DMS79 treated with DMSO at 0.1 percent for 48 hours (cell line): ENCODE measurements at places on chromosomes 11 and 22.

DNA sequence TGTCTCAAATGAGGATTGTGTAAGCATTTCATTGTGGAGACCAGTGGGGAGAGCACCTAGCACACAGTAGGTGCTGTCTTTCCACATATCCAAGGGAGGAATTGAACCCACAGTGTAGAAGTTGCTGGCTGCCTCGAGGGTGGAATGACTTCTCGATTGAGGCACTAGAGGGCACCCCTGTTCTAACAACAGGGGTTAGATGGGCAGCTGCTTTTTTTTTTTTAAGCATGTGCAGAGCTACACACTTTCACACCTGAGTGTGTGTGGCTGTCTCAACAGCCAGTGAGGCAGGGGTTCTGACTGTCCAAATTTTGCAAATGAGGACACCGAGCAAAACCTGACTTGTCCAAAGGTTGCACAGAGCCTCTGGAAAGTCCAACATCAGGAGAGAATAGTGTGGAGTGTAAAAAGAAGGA lies 118.2 kb upstream of the CRYBB3 start:
- DNase-seq: peak; percentile 2

GRCh38 chr11:35031867-35032266 lies 107.1 kb upstream of the CD44 start:
- DNase-seq: no peak

- DNase-seq: no peak
Measured at GRCh38 chr22:50723991-50724390, 14.0 kb upstream of the ACR start.

- no peak for DNase-seq
Measured at GRCh38 chr11:90476442-90477007, 253.7 kb upstream of the CHORDC1 start.

DNA sequence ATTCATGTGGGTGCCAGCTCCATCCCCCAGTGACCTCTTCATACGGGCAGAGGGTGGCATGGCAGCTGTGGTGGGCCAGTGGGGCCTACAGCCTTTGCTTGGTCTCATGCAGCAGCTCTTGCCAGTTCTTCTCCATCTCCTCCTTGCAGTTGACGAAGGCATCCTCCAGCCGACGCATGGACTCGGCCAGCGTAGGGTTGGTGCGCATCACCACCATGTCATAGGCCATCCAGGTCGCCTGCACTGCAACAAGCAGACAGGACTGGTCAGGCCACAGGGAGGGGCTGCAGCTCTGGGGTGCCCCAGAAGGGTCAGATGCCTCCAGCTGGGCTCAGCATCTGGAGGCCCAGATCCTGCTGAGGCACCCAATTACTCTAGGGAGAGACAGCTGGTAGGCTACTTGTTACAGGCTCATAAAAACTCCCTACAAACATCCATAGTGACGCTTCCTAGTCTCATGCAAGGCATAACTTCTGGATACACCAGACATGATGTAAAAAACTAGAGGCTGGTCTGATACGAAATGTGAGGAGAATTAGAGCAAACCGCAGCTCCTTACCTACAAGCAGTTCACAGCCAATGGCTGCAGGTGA lies 5.6 kb downstream of the KLHDC7B start:
- no peak for DNase-seq

- DNase-seq: no peak
Measured at GRCh38 chr11:107243929-107244328, 213.7 kb downstream of the CWF19L2 start.

DNA sequence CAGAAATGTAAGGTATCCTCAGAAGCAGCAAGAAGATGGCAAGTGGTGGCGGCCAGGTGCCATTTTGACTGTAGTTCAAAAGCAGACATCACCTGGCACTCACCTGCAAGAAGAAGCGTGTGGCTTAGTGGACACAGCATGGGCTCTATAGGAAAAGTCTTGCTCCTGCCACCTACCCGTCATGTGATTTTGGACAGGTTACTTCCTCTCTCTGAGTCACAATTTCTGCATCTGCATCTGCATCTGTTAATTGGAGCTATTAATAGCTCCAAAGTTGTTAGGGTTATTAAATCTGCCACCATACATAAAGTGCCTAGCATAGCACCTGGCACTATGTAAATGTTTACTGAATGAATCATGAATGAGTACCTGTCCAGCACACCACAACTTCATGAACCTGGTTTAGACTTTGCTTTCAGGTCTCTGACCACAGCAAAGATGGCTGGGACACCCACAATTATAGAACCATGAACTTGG lies 16.8 kb downstream of the RAB30 start:
- DNase-seq: peak; percentile 15

DNA sequence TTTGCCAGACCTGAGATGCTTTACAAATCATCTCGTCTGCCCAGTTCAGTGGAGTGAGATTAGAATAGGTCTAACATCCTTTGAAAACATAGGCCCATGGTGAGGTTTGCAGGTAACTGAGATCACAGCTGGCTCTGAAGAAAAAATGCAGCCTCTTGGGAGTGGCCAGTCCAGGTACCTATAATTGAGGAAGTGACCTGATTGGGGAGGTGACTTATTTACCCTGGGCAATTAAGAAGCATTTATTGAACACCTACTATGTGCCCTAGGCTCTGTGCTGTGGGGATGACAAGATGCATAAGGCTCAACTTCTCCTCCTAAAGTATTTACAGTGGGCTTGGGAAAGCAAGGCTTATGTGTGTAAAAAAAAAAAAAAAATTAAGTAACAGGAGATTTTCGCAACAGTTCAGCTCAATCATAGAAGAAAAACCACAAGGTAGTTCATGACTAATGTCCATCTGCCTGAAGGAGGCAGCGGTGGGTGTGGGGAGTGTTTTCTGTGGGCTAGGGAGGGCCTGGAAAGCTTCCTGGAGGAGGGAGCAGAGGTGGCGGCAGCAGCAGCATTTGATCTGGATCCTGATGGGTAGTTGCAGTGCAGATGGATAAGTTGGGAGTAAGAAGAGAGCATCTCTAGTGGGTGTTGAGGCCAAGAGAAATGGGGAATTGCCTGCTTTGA lies 16.1 kb downstream of the MICAL2 start:
- DNase-seq: no peak

- no peak for DNase-seq
Measured at GRCh38 chr11:13931356-13931755, 31.2 kb upstream of the SPON1 start.

DNA sequence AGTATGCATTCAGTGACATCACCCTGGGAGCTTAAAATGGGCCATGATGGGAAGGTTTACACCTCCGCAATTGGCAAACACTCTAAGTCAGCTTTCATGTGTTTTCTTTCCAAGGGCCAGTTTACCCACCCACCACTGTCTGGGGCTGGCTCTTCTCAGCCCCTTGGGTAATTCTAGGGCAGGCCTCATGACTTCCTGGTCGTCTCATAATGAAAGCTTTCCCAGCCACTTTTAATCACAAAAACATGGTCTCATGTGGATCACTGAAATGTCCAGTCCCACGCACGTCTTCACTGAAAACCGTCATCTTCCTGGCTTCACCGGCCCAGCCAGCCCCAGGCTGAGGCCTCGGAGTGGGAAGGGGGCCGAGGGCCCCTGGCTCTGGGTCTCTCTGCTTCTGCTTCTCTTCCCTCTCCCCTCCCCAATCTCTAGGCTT lies 58.5 kb upstream of the ANO1 start:
- DNase-seq: no peak

DNA sequence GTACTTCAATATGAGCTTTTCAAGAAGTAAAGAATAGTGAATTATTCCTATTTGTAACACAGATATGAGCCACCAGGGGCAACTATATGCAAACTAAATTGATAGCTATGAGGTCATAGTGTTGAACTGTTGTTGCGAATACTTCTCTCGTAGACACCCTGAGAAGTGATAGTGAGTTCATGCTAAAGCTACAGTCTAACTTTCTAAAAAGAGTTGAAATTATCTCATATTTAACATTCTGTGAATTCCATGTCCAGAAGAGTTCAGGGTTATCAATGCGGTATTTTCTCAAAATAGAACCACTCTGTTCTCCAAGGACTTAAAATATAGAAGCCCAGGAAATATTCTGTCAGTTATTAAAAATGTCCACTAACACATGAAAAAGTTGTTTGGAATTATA lies 185.4 kb downstream of the AASDHPPT start:
- DNase-seq: no peak

DNA sequence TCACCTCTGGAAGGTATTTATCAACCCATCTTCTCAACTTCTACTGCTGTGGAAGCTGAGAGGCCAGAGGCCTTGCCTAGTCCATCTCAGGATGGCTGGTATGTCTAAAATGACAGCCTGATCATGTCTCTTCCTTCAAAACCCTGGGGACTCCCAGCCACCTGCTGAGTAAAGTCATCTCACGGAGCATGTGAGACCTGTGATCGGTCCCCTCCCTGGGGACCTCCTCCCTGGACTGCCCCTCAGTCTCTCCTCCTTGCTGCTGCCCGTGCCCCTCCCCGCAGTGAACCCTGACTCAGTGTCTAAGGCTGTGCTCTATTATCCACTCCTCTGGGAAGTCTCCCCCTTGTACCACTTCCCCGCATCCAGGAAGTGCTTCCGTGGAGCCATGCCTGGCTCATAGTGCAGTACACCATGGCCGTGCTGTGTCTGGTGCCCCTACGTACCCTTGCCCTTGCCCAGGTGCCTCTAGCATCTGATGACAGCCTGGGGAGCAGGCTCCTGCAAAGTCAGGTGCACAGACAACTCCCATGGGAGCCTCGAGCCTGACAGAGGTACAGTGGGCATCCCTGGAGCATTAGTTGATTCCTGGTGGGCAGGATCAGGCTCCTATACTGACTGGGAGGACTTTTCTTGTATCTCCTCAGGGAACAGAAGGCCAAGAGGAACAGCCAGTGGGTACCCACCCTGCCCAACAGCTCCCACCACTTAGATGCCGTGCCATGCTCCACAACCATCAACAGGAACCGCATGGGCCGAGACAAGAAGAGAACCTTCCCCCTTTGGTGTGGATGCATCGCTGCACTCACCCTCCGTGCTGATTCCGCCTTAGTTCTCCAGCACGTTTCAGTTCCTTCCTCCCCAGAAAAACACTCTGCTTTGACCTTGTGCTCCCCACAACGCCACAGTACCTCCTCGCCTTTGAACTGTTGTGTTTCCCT lies 13.8 kb downstream of the SMARCB1 start:
- no peak for DNase-seq
